Uterus (tissue), 4 donors: ENCODE measurements at places on chromosomes 5 and 9.

DNA sequence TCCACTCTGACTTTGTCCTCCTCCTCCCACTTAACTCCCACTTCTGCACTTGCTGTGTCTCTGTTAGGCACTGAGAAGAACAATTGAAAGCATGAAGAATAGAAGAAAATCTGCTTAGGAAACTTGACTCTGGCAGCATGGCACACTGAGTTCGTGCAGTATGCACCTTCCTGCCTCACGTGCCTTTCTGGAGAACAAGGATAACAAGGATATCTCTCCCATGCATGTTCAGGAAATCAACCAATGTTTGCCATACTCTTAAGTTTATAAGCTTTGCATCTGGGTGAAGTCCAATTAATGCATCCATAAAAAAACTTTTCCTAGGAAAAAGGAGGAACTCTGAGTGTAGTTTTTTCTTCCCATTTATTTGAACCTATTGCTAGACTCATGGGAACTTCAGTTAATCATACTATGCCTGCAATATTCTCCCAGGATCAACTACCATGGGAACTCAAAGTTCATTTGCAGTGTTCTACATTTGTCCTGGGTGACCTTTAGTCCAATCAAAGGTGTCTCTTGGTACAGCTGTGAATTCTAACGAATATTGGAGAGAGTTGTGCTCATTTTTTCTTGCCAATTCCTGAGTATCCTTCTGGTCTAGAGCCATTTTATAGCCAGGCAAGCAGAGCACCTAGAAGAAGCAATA lies 227.0 kb downstream of the ENC1 start:
- DNase-seq: no peak

DNA sequence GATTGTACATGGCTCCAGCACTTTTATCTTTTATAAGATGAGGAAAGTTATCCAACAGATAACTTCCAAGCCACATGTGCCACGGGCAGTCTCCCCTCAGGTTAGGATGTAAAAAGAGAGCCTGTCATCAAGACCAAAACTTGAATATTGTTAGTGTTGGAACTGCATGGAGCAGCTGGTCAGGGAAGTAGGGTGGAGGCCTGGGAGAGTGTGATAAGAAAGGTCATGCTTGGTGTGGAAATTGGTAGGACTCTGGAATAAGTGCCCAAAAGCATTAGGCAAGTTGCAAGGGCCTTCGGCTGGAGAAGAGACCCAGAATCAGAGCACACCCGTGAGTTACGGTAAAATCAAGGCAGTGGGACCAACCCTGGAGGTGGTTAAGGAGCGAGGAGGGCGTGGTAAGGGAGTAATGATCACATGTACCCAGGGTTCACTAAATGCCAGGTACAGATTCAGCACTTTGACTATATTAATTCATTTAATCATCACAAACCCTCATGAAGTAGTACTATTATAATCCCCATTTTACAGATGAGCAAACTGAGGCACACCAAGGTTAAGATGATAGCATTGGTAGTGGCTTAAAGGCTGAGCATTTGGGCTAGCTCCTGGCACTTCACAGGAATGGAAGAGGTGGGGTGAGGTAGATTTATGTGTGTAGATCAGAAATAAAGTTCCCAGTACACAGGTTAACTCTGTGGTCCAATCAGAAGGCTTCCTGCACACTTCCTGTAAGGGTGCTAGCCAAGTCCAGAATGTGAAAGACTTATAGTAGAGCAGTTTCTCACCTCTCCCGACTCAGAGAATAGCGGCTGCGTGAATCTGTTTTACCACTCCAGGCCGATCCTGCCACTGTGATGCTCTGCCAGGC lies 96.5 kb upstream of the ZNF608 start:
- no peak for DNase-seq

DNA sequence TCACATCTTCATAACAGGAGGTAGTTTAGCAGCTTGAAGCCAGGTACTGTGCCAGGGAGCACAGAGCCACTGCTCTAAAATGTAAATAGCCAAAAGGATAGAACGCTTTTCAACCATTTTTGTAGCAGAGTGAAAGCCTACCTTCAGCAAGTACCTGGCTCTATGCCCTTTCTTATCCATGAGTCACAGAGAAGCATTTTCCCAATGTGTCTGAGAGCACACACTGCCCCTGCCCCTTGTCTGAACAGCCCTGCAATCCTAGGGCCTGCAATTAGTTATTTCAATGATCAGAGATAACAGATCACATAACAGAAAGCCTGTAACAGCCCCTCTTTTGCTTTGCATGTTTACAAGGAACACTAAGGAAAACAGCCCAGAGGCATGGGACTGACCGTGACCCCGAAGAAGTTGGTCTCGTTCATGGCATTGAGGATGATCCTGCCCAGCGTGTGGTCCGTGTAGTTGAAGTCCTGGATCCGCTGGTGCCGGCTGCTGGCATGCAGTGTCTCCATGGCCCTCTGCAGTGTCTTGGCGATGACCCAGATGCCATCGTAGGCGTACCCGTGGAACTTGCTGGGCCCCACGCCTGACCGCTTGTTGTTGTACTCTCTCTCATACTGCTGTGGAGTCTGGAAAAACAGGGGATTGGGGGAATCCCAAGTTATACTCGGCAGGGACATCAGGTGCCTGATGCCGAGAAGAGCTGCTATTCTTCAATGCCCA lies 198.3 kb upstream of the TBC1D2 start:
- DNase-seq: no peak

DNA sequence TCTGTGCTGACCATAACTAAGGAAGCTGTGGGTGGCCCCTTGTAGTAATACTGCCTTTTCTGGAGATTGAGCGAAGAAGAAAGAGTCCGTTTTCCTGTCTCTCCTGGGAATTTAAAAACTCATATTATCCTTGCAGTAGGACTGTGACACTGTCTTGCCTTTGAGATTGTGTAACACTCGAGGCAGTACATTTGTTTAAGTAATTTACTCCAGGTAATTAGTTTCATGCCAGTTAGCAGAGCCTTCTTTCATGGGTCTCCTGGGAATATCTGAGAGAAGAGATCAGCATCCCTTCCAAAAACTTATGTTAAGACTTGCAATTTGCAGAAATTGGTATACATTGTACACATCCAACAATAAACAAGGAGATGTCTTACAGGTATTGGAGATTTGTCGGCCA lies 405.6 kb downstream of the DMRT2 start:
- DNase-seq: no peak

DNA sequence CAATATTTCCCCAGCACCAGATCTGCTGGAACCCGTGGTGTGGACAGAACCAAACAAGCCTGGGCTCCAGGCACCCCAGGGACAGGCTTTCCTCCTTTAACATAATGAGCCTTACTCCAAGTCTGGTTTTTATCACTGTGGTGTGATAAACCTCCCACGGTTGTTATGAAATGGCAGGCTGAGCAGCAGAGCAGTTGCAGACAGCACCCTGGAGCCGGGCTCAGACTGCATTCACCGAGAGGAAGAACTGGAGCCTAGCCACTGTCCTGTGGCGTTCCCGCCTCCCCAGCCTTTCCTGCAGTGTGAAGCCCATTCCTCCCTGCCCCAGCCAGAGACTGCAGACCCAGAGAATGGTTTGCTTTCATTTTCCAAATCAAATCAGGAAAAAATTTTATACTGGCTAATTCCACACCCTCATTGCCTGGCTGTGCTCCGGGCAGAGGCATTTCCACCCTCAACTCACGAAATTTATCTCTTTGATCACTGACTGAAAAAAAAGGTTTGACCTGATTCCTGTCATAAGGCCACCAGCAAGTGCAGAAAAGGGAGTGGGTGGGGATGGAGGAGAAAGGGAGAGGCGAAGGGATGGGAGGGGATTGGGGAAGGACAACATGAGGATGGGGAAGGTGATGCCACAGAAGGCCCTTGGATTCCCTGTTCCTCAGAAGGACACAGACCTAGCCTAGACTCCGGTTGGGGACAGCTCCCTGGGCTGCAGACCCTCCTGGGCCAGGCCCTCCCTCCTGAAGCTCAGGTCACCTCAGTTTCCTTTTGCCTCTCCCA lies 18.9 kb downstream of the IPPK start:
- DNase-seq: peak; percentile 86

GRCh38 chr9:14173713-14174112 lies 140.2 kb downstream of the NFIB start:
- DNase-seq: peak; percentile 25

GRCh38 chr5:138659121-138659520 lies 83.9 kb upstream of the HSPA9 start:
- no peak for DNase-seq

DNA sequence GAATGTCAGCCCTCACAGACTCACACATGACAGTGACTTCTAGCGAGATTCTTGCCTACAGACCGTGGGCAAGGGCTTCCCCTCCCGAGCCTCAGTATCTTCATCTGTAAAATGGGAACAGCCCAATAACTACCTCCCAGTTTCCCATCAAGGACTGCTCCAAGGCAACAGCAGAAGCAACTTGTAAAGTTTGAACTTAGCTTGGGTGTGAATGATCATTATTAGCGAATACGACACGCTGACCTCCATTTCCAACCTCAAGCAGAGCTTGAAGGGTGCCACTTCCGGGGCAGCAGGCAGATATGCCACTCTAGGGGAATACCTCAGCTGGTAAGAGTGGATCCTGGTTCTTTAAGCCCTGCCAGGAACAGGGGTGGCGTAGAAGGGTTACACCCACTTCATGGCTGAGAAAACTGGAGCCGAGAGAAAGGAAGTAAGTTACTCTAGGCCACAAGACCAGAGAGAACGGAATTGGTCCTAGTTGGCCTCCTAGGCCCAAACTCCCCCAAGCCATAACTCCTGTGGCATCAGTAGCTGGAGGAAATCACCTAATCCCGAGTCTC lies 2.0 kb downstream of the RNF44 start:
- DNase-seq: no peak

GRCh38 chr9:4299005-4299795 lies 668 bp downstream of the GLIS3 start:
- DNase-seq: peak; percentile 44

DNA sequence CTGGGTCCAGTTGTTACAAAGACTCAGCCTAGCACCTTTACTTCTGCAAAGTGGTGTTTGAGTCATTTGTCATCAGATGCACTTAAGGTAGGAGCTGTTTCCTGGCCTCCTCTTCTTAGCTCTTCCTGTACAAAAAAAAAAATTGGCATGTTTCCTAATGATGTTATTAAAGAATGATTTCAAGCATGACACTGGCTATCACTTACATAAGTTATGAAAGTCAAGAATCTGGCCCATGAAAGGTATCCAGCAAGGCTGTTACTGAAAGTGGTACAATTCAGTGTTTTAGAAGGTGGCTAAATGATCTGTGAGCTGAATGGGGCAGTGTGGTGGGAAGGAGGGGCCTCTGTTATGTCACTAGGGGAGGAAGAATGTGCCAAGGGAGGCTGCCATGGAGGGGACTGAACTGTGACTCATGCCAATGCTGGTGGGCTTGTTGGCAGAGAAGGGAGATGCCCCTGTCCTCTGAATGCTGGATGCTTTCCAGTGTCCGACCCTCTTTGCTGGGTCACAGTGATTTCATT lies 175.1 kb upstream of the MAP1B start:
- no peak for DNase-seq

DNA sequence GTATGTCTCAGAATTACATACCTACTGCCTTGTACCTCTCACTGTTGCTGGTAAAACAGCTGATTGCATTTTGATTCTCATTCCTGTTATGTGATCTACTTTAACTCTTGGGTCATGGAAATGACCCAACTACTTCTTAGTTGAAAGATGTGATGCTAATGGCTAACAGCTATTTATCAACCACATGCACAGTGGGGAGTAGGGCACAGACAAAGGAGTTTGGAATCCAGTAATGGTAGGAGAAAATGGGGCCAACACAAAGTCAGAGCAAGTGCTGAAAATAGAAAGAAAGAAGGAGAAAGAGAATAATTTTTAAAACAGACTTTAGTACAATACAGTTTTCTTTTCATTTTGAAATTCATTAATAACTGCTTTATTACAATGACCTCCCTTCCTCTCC lies 241.0 kb downstream of the PTPRD start:
- DNase-seq: no peak

- no peak for DNase-seq
These were observed 78.1 kb downstream of the EDIL3 start for GRCh38 chr5:84306601-84307000.
